ENCODE measurements at places on chromosomes 1 and 21.

DNA sequence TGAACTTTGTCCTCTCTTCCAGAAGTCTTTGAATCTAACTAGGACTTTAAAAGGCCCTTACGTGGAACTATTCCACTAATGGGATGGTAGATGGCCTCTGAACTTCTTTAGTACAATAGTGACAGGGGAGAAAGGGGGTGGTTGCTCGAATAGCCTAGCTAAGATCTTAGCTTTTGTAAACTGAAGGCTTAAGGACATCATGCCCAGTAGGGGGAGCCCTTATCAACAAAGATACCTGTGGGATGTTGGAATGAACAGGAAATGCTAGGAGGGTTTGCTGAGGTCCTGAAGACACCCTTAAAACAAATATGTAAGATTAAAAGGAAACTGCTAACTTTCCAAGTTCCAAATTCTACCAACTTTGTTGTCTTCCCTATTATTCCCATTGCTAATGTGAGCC lies 33.2 kb downstream of the NHLH2 start:
- peak; percentile 55 for DNase-seq

DNA sequence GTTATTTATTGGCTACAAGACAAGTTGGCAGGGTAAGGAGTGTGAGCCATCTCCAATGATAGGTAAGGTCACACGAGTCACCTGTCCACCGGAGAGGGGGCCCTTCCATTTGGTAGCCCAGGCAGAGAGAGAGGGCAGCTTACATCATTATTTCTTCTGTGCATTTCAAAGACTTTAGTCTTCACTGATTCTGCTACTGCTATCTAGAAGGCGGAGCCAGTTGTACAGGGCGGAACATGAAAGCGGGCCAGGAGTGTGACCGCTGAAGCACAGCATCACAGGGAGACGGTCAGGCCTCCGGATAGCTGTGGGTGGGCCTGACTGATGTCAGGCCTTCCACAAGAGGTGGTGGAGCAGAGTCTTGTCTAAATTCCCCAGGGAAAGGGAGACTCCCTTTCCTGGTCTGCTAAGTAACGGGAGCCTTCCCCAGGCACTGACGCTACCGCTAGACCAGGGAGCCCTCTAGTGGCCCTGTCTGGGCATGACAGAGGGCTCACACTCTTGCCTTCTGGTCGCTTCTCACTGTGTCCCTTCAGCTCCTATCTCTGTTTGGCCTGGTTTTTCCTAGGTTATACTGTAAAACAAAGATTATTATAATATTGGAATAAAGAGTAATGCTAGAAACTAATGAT lies 36.7 kb downstream of the ZNF695 start:
- peak; percentile 57 for DNase-seq

- DNase-seq: no peak
These were observed 28.8 kb downstream of the TOR1AIP1 start for GRCh38 chr1:179910934-179911333.

DNA sequence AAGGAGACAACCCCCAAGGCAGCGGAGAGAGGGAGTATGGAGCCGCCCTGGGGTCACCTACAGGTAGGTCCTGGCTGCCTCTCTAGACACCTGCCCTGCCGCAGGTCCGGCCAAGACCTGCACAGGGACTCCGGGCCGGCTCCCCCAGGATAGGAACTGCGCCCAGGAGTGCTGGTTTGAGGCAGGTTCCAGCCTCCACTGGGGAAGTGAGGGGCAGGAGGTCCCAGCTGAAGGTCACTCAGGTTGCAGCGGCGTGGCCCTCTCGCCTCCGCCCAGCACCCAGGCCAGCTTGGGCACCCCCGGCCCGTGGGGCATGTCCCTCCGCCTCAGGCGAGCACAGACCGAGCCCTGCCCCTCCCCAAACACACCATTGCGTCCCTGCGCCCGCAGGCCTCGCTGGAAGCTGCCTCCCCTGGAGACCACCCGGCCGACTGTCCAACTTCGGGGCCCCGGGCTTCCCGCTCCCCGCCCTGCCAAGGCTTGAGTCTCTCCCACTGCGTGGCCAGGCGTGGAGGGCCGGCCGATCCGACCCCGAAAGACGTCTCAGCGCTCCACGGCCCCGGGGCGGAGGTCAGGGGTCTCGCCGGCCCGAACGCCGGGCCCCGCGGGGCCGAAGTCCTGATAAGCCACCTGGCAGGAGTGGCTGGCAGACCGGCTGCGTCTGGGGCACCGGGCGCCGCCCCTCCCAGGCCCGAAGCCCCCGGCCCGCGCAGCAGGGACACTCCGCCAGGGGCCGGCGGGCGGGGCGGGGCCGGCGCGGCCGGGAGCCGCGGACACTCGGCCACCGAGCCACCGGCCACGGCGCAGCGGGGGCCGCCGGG lies 1.4 kb upstream of the SKI start:
- no peak for DNase-seq

DNA sequence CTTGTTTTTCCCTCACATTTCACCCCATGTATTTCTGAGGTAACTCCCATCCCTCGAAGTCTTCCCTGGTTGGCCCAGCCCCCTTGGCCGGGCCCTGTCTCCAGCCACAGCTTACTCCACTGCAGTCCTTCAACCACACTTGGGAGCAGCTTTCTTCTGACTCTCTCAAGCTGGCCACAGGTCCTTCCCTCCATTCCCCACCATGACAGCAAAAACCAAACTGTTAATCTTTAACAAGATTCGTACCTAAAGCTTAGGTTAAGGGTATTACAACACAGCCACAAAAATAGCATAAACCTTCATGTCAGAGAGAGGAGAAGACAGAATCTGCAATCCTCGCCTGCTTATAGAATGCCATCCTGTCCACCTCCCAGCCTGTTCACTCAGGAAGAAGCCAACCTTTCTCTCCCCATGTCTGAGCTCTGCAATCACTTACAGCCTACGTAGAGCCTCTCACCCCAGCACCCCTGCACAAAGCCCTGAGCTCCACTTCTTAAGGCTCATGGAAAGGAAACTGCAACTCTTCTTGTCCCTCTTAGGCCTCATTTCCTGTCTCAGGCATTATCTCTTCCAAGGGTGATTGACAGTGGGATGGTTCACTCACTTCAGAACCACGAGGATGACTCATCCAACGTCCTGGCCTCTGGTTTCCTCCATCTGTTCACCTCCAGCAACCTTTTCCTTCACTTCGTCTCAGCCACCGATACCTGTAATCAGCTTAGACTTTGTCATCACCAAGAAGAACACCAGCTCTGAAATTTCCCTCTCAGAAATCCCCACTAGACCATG lies 72.8 kb downstream of the CD2 start:
- peak; percentile 83 for DNase-seq

DNA sequence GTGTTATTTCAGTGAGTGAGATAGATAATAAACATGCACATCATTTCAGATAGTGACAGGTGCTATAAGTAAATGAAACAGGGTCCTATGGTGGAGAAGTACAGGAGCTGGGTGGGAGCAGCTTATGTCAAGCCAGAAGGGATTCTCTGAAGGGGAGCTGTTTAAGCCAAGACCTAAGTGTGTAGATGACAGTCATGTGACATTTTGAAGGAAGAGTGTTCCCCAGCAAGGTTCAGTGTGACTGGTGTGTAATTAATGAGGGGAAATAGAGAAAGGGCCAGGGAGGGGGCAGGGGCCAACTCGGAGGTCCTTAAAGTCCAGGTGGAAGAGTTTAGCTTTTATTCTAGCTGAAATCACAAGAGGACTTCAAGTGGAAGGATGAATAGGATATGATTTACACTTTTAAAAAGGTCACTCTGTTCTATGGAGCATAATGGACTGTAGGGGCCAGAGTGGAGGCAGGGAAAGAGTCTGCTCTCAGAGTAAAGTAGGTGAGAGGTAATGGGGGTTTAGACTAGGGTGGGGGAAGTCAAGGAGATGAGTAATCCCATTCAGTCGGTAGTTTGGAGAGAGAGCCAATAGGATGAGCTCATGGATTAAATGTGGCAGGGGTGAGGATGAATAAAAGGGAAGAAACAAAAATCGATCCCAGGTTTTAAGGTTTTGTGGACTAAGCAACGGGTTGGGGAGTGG lies 243.1 kb downstream of the CACNA1E start:
- no peak for DNase-seq

DNA sequence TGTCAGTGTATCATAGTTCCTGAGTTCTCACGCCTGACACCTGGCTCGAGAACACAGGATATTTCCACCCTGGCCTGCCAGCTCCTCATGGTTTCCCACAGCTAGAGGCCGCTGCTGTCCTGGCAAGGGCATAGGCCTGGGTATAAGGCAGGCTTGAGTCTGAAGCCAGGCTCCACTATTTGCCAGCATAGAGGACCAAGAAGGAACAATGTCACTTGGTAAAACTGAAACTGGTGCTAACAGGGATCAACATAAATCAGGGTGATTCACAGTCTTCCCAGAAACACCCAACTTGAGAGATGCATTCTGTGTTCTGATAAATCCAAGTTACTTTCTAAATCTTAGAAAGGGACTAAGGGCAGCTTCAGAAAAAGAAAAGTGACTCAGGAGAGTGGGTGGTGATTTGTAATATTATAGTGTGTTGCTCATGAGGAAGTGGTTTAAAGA lies 6.9 kb upstream of the S100A2 start:
- DNase-seq: peak; percentile 79

DNA sequence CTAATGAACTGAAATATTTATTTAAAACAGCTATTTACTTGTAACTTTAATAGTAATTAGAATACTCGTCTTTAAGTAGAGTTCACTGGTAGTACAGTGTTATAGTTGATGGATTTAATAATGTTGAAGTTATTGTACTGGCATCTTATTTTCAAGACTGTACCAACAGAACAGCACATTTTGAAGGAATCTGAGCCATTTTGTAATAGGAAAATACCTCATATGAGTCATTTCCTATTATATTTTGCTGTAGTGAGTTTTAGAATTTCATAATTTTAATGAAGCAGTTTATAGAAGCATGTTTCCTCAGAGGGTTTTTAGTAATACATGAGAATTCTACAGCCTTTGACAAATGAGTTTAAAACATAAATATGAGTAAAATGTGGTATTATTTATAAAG lies 258.3 kb downstream of the OLFM3 start:
- DNase-seq: no peak

DNA sequence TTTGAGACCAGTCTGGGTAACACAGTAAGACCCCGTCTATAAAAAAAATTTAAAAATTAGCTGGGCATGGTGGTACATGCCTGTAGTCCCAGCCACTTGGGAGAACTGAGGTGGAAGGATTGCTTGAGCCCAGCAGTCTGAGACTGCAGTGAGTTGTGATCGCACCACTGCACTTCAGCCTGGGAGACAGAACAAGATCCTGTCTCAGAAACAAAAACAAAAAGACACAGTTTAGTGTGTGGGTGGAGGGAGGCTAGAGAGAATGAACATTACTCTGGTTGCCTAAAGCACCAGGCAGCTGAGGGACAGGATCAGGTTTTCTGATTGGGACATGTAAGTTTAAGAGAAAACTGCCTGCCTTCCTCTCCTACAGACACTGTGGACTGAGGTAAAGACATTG lies 42.3 kb downstream of the VAMP4 start:
- DNase-seq: no peak

GRCh38 chr1:189708674-189709073 lies 769.0 kb downstream of the BRINP3 start:
- DNase-seq: no peak

DNA sequence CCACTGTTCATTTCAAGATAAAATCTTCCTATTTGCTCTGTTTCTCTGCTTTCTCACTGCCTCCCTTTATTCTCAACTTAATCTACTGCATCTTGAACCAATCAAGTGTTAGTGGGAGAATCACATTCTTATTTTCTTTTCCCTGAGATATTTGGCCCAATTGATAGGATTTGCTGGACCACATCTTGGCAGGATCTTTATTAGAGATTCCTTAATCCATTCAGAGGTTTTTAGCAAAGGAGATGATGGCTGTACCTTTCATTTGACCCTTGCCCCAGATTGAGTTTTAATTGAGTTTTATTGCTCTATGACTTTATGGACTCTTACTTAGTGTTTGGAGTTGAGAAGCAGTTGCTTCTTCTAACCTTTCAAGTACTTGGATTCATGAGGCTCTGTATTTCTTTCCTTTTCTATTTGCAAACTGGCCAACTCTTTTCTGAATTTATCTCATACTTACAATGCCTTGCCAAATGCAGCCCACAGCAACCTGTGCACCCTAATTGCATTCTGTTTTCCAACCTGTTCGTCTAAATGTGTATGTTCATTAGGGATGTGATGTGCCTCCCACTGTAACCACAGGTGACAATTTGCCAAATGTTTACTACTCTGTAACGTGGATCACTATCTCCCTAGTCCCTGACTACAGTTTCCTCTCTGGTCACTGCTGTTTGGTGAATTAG lies 274.8 kb upstream of the KAZN start:
- DNase-seq: no peak

- no peak for DNase-seq
These were observed 171.2 kb downstream of the LTN1 start for GRCh38 chr21:28821276-28822122.

GRCh38 chr1:42886800-42887199 lies 40.4 kb downstream of the ZNF691 start:
- DNase-seq: no peak

DNA sequence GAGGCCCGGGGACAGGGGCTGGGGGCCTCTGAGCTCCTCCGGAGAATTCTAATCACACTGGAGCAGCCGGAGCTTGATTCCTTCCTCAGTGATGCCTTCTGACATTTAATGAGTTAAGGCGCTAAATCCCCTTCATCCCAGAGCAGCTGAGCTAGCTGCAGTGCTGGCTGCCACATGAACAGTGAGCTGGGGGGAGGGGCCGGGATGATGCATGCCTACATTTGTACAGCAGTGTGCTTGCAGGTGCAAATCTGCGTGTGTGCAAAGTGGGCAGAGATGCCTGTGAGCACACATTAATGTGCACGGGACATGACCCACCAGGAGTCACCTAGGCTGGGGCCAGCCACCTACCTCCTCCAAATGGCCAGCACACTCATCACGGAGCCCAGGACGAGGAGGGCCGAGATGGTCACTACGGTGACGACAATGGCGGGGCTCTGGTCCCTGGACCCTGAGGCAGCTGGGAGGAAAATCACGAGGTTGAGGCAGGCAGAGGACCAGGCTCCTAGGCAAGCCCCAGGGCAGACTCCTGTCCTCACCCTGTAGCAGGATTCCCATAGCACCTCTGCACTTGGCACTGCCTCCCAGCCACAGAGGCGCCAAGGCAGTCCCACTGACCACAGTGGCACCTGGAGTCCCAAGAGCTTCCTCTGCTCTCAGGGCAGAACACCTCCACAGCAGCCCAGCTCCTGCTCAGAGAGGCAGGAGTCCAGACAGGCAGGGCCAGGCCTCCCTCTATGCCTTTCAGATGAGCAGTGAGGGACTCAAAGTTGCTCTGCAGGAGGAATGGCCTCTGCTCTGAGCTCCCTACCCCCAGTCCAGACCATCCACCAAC lies 34.7 kb downstream of the CDCA8 start:
- DNase-seq: no peak

GRCh38 chr1:32888677-32889420 lies 2.6 kb downstream of the HPCA start:
- DNase-seq: no peak

DNA sequence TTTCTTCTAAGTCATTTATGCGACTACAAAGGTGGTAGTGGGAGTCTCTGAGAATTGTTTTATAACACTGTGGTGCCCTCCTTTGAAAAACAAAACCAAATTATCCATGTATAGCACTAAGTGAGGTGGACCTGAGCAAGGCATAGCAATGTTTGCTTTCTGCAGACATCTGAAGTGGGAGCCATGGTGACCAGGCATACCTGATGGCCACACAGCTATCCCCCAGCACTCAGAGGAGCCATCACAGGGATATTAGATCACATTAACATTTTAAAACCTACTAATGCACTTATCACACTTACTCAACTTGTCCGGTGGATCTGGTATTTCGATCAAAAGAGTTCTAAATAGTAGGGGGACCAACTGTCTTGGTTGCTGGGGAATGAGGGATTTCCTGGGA lies 24.8 kb upstream of the AVPR1B start:
- DNase-seq: no peak
